ENCODE measurements at places on chromosomes 1 and 21. TPM values are rescaled to one million over a fixed set of nuclear protein-coding genes. Genes with fewer than 3 reads are reported as not detected.

DNA sequence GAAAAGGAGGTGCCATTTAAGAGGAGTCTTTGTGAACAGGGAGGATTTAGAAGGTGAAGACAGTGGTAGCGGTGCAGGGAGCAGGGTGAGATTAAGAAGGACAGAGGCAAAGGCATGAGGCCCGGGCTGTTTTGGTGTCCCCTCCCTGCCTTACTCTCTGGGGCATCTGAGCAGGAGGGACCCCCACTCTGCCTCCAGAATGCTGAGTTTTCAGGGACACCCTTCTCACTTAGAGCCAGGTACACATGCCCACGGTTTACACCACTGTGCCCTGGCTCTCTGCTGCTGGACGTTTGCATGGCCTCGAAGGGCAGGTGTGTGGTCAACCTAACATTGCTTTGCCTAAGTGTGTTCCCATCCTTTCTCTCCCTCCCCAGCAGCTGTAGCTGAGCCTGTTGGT lies 20.5 kb upstream of the PARP1 start:
- DNase-seq = no peak

DNA sequence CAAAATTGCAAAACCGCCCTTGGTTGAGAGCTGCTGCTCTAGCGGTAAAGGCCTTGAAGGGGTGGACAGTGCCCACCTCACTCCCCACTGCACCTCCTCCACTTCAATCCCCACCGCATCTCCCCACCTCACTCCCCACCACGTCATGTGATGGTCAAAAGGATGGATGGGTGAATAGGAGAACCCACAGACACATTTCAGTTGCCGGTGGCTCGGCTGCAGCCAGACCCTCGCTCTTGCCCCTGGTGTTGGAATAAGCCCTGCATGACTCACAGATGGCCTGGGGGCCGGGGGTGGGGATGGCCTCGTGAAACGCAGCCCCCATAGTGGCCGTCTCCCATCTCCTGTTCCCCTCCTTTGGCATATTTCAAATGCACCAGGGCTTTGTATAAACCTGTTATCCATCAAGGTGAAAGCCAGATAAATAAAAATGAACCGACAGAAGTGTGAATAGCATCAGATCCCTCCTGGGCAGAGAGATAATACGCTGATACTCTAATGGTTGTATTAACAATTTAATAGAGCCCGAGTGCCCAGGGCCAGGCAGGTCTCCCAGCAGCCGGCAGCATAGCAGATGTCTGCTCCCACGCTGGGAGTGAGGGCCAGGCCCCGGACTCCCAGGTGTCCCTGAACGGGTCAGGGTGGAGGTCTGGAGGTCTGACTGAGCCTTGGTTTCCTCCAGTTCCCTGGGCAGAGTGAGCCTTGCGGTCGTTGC lies 300.3 kb downstream of the NPHP4 start:
- no peak for DNase-seq

DNA sequence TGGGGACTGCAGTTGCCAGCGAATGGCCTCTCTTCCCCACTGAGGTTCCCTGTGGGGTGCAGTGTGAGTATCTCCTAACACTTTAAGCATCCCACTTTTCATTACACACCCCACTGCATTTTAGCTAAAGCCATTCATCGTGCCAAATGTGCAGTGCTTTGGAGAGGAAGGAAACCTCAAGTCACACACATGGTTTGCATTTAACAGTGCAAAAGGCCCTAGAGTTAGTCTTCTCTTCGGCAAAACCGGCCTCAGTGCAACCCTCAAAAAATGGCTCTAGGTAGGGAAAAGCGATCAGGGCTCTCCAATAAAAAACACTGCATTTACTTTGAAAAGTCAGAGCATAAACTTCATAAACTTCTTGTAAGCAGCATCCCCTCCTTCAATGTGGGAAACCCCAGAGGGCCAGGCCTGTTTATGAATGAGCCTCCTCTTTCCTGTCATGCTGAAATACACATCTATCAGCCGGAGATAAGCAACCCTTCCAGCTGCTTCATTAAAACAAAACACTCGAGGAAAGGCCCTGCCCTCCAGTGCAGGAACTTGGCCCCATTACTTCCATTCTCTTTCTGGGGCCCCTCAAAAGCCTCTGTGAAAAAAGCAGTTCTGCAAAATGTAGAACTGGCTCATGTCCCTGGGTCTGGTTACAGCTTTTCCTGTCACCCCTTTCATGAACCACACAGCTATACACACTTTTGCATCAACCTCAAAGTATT lies 184.0 kb downstream of the CDC7 start:
- DNase-seq = no peak

DNA sequence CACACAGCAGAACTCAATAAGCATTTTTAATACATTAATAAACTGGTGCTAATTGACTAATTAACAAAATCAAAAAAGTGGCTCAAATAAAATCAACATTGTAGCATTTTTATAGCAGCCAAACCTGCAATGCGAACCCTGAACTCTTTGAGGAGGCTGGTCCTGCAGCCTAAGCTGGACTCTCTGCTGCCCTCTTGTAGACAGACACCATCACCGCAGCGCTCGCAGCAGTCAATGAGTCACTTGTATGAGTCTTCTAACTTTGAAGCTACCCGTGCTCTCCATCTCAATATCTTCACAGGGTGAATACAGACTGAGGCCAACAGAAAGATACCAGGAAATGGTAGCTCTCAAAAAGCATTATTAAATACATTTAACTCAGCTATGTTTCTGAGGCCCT lies 9.7 kb upstream of the KRTAP7-1 start:
- peak; percentile 25 for DNase-seq

DNA sequence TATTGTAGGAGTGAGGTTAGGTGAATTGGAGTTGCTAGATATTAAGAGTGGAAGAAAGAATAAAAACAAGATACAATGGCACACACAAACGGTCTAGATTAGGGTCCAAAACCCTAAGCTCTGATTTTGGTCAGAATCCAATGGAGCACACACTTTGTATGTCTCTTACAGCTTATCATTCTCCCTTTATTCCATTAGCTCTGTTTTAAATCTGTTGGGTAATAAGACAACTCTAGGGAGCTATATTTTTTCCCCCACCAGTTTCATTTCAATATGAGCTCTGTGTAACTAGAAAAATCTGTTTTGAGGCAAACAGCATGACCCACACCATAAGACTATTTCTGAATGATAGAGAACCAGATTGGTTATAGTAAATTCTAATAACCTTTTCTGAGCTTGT lies 465.6 kb downstream of the ADGRL2 start:
- DNase-seq = no peak

- DNase-seq = peak; percentile 97
These were observed at the start of gene PSMB2 for GRCh38 chr1:35641233-35641866. TSS of gene PSMB2 (minus strand) at chr1:35641526. CDS start at chr1:35641432, 94 bp downstream.

DNA sequence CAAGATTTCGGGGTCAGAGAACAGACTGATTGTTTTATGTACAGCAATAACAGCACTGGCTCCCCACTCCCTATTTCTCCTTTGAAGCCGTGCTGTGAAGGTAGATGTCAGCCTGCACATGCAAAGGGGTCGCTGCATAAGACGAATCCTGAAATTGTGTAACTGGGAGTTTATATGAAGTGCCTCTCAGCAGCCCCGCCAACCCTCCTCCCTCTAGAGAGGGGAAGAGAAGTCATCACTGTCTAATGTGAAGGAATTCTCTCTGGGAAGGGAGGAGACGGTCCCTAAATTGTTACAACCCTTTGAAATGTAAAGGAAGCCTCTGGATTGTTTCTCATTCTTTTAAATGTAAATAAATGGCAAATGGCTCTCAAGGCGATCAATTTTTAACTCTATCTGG lies 545.3 kb downstream of the PLA2G4A start:
- no peak for DNase-seq

DNA sequence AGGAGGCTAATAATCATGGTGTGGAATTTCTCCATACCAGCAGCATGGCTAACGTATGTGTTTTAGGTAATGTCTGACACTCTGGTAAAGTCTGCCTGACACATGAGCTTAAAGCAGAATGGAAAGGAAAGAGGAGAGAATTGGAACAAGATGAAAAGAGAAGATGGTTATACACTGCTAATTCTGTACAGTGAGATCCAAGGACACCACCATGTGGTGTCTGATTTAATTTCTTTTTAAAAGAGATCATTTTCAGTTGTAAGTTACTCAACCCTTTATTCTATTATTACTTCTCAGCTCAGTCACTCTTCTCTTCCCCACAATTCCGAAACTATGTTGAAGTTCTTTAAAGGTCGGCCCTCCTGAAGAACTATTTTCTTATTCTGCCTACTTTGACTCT lies 15.6 kb downstream of the PRKAB2 start:
- DNase-seq = no peak

DNA sequence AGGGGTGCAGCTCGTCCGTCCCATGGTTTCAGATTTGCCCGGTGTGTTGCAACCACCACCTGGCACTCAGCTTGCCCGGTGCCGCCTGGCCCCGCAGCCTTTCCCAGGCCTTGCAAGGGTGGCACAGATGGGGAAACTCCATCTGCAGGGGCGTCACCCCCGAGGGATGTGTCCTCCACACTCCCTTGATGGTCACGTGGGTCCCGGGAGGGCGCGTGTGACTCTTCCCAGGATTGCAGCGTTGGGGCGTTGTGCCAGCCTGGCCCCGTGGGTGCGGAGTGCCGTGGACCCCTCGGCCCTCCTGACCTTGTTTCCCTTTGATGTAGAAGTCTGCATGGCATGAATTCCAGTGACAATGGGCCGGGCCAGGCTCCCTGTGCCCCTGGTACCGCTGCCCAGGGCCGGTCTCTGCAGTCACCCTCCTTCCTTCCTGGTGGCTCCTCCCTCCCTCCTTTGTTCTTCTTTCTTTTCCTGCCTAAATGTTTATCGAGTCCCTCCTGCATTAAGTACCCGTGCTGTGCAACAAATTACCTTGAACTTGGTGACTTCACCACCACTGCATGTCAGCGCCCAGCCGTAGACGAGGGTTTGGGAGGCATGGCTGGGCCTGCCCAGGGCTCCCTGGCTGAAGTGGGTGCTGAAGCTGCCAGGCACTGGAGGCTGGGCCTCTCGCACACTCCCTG lies 22.9 kb downstream of the RRP1 start:
- DNase-seq = no peak

DNA sequence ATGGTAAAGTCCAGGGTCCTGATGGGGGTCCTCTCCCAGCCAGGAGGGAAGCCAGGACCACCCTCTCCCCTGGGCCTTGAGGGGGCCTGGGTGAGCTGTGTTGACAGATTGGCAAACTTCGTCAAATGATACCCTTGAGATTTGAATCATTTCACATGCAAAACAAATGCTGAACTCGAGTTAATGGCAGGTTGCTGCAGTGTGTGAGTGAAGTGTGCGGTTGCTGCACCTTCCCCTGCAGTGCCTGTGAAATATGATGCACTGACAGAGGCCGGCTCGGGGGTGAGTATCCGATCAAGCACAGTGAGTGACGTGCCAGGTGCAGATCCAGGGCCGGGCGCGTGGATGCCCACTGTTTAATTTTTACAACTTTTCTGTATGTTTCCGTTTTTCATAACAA lies 5.7 kb upstream of the KRTAP12-1 start:
- peak; percentile 6 for DNase-seq

GRCh38 chr1:27887215-27888021 lies 15.1 kb downstream of the THEMIS2 start:
- DNase-seq = no peak

- DNase-seq = no peak
These were observed 41.9 kb upstream of the SLC19A2 start for GRCh38 chr1:169527451-169528214.

DNA sequence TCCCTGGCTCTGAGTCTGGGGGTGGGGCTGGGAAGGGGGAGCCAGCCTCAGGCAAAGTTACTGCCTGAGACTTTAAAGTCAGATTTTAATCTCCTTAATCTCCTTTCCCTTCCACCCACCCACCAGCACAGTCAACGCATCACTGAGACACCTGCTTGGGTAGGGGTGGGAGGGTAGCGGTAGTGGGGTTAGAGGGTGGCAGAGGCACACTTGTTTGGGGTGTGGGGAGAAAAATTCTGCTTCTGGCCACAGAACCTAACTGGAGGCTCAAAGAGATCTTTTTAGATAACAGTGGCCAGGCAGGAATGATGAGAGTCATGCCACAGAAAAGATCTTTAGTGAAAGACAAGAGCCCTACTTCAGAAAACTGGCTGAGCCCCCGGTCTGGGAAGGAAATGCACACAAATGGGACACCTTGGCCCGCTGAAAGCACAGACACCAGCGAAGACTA lies 44.1 kb downstream of the CD247 start:
- DNase-seq = no peak

- DNase-seq = no peak
These were observed 44.4 kb downstream of the SIPA1L2 start for GRCh38 chr1:232585486-232585885.

GRCh38 chr1:2564006-2564814 lies 8.0 kb downstream of the TNFRSF14 start:
- no peak for DNase-seq

DNA sequence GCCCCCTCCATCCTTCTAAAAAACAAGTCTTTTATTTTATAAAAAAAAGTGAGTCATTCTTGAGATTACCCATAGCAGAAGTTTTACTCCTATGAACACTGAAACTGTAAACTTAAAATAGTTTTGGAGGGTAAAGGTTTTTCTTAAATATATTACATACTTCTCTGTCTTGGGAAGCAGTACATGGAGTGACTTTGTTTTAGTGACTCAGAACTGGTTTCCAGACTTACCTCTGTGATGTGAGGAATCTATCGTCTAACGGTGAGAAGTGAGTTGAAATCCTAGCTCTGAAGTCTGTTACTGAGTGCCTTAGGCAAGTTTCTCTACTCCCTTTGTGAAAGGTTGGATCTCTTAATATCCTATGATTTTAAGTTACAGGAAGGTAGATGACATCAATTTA lies 176.3 kb upstream of the POU3F1 start:
- DNase-seq = no peak

DNA sequence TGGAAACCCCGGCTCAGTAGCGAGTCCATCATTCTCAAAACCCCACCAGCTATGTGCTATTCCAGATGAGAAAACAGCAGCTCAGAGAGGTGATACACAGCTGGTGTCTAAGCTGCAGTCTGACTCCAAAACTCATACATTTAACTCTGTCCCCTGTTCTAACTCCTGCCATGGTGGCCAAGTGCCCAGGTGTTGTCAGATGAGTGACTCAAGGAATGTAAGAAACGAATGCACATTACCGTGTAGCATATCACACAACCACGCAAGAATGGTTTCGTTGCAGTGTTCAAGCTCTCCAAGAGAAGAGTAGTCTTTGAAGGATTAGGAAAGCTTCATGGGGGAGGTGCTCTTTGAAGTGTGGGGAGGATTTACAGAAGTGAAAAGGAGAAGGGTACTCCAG lies 4.7 kb upstream of the XKR8 start:
- DNase-seq = no peak

MYOC gene
- total RNA-seq = 2.4 TPM

LCE2A gene
- not detected for total RNA-seq

XCL1 gene
- total RNA-seq = 1.6 TPM

PDC gene
- not detected for total RNA-seq

CRABP2 gene
- total RNA-seq = 3.5 TPM

RBP7 gene
- total RNA-seq = 8.7 TPM

RNU1-2 gene
- 1,358 TPM for total RNA-seq

LCE1C gene
- total RNA-seq = not detected

BARHL2 gene
- not detected for total RNA-seq

HEYL gene
- 8.5 TPM for total RNA-seq

GJC2 gene
- total RNA-seq = 2.8 TPM

Measured in mucosa of gallbladder (tissue), 1 donor.